EL (cell line): ENCODE measurements at places on chromosomes 2 and 18.
A peak's percentile ranks its signal among the peaks of the same experiment; 100 is the strongest.

DNA sequence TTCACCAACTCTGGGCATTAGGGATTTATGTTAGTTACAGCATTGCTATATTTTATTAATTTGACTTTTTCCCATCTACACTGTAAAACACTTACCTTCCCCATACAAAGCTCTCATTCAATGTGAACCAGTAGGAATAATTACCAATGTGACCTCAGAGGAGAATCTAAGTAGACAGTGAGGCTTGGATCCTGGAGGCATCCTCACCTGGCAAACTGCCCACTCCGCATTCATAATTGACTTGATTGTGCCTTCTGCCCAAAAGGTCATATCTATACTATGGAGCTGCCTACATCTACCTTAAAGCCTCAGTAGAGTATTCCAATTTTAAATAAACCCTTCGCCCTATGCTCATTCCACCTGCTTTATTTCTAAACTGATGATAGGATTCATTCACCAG, 45.4 kb upstream of the SCN1A start:
- no peak for DNase-seq

DNA sequence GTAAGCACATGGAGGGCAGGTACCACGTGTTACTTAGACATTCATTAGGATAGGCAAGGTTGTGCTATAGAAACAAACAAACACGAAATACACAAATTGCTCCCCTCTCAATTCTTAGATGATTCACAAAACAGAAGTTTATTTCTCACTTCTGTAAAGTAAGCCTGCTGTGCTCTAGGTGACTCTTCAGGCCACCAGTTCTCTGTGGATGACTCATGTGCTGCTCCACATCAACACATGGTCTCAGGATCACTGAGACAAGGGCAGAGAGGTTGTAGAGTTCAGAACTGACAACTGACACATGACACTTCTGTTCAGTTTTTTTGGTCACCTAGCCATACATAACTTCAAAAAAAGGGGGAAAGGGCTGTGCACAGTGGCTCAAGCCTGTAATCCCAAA, 70.6 kb downstream of the DAW1 start:
- DNase-seq = peak; percentile 26

DNA sequence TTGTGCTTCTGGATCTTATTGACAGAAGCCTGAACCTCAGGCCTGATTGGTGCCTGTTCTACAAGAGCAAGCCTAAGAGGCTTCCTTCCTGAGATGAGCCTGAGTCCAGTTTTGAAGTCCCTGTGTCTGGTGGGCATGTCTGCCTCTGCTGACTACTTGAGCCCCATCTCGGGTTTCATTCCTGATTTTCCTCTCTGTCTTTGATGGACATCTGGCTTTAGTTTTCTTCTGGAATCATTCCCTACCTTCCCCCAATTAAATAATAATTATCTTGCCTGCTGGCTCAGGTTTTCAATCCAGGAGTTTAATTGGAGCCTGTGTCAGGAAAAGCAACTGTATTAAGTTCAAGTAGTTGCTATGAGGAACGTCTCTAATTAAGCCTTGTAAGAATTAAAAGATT, 135.5 kb upstream of the MC4R start:
- DNase-seq = no peak

DNA sequence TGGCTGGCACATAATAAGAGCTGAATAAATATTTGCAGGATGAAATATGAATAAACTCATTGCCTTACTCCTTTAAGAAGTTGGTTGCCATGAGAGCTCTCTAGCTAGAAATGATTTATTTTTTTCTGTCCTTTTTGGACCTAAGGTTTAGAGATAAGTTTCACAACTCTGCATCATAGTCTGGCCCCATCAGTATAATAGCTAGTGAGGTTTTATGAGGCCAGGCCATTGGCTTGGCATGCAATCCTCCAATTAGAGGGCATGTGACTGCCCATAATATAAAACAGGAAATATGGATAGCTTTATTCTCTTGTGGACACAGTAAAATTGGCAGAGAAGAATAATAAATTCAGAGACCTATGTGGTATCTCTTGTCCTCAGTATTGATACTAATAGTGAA, 26.2 kb upstream of the INSIG2 start:
- no peak for DNase-seq

DNA sequence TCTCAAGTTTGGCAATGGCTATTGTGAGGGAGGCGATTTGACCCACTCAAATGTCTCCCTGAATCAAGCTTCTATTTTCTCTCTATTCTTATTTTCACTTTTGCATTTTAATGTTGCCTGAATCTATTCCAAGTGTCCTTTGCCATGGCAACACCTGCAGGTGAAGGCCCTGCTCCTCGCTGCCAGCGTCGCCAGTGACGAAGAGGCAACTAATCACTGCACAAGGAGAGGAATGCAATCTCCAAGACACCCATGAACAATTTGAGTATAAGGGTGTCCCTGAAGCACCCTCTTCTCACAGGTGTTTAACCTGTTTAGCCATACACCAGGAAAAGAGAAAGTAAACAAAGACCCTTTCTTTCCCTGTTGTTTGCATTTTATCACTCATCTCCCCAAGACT, 165.6 kb upstream of the VRK2 start:
- no peak for DNase-seq

DNA sequence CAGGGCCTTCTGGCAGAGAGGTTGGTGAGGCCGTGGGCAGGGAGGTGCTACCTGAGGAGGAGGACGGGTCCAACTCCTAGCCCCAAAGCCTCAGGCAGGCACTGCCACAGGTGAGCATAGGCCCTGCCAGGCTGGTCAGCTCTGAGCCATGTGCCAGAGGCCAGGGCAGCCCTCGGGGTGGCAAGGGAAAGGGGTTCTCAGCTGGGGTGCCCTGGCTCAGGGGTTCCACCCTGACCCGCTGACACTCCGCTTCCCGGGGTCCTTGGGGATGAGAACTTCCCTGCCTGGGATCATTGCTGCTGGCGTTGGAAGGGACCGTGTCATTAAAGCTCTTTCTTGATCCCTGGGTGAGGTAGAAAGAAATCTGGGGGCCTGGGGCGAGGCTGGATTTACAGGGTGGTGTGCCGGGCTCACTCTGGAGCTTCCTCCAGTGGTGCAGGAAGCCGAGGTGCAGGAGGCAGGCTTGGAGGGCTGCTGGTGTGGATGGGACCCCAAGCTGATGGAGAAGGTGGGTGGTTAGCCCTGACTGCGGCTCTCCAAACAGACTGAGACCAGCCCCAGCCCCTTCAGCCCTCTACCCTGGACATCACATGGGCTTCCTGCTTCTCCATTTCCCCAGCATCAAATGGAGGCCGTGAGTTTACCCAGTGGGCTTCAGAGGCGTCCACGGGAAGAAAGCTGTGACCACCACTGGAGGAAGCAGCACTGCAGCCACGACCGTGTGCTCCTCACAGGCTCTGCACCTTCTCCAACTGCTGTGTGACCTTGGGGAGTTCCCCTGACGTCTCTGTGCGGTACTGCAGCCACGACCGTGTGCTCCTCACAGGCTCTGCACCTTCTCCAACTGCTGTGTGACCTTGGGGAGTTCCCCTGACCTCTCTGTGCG, 295.2 kb downstream of the NDUFA10 start:
- no peak for DNase-seq
